PC-3 (cell line): ENCODE measurements at places on chromosomes 16 and 17.

DNA sequence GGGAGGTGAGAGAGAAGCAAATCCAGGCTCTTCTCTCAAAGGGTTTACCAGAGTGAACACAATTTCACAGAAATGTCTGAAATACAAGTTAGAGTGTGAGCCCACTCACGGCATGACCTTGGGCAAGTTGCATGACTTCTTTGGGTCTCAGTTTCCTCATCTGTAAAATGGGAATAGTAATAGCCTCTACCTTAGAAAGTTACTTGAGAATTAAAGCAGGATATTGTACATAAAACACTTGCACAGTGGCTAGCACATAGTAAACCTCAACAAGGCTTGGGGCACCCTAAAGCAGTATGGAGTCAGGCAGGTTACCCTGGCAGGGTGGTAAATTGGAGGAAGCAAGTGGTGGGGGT is 13.2 kb upstream of the RNF222 start:
- no peak for DNase-seq

GRCh38 chr16:26493751-26494150 is 573.0 kb upstream of the C16orf82 start:
- no peak for DNase-seq

DNA sequence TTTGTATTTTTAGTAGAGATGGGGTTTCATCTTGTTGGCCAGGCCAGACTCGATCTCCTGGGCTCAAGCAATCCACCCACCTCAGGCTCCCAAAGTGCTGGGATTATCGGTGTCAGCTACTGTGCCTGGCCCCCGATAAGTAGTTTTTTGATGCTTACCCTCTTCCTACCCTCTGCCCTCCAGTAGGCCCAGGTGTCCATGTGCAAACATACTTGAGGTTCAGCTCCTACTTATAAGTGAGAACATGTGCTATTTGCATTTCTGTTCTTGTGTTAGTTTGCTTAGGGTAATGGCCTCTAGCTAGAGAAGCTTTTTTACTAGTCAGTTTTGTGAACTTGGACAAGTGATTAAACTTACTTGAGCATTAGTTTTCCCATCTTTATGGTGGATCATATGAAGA is 136.8 kb downstream of the HS3ST4 start:
- DNase-seq = no peak

GRCh38 chr17:80272366-80272765 is 11.7 kb downstream of the RNF213 start:
- DNase-seq = no peak

GRCh38 chr16:51526621-51527020 is 375.6 kb upstream of the SALL1 start:
- no peak for DNase-seq

GRCh38 chr16:84069540-84069939 is 26.9 kb upstream of the SLC38A8 start:
- no peak for DNase-seq
